ENCODE measurements at places on chromosomes 2 and 18. TPM values are rescaled to one million over a fixed set of nuclear protein-coding genes. Genes with fewer than 3 reads are reported as not detected.

The CNDP2 gene
- total RNA-seq: 65.5 TPM

The XIRP2 gene
- total RNA-seq: under 0.01 TPM

The IL1A gene
- total RNA-seq: not detected

The L3MBTL4 gene
- total RNA-seq: 5.5 TPM

The CD207 gene
- total RNA-seq: not detected

GRCh38 chr18:48948112-48949049 lies 2.4 kb downstream of the SMAD7 start:
- H3K4me1 ChIP-seq: peaks cover 54% of the 10 kb centered on the region
- peak; percentile 63 for DNase-seq
- H3K36me3 ChIP-seq: no peaks in the 10 kb centered on the region
- H3K4me3 ChIP-seq: peak overlapping the region; percentile 79
- peak overlapping the region; percentile 66 for H3K27ac ChIP-seq
- H3K27me3 ChIP-seq: no peaks in the 10 kb centered on the region

DNA sequence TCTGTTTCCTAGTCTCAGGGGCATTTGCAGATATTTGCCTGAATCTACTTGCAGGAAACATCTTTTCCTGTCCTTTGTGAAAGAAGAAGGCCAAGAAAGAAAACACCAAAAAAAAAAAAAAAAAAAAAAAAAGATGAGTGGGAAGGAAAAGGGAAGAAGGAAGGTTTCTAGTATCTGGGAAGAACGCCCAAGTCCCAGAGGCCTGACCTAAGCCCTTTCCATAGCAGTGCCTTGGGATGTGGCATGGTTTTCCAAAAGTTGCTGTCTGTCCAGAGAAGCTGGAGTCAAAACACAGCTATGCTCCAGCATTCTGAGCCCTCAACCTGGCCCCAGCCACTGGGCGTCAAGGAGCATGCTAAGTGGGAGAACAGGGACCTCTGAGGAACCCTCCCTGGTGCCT lies 123.5 kb downstream of the INHBB start:
- H3K27me3 ChIP-seq: no peaks in the 10 kb centered on the region
- H3K36me3 ChIP-seq: no peaks in the 10 kb centered on the region

- peak; percentile 63 for DNase-seq
- H3K4me3 ChIP-seq: no peak overlapping the region
- H3K27me3 ChIP-seq: no peaks in the 10 kb centered on the region
- H3K4me1 ChIP-seq: peaks cover 13% of the 10 kb centered on the region
Measured at GRCh38 chr2:237964578-237965404, 2.0 kb upstream of the UBE2F start.

- no peaks in the 10 kb centered on the region for H3K36me3 ChIP-seq
- H3K27ac ChIP-seq: no peak overlapping the region
- no peaks in the 10 kb centered on the region for H3K4me1 ChIP-seq
- no peak overlapping the region for H3K4me3 ChIP-seq
- no peaks in the 10 kb centered on the region for H3K27me3 ChIP-seq
- no peak for DNase-seq
Measured at GRCh38 chr2:142791335-142791734, 86.1 kb upstream of the KYNU start.

- no peak overlapping the region for H3K4me3 ChIP-seq
- H3K36me3 ChIP-seq: no peaks in the 10 kb centered on the region
- H3K4me1 ChIP-seq: no peaks in the 10 kb centered on the region
- no peak for DNase-seq
Measured at GRCh38 chr2:10530607-10531239, 82.6 kb upstream of the ODC1 start.

DNA sequence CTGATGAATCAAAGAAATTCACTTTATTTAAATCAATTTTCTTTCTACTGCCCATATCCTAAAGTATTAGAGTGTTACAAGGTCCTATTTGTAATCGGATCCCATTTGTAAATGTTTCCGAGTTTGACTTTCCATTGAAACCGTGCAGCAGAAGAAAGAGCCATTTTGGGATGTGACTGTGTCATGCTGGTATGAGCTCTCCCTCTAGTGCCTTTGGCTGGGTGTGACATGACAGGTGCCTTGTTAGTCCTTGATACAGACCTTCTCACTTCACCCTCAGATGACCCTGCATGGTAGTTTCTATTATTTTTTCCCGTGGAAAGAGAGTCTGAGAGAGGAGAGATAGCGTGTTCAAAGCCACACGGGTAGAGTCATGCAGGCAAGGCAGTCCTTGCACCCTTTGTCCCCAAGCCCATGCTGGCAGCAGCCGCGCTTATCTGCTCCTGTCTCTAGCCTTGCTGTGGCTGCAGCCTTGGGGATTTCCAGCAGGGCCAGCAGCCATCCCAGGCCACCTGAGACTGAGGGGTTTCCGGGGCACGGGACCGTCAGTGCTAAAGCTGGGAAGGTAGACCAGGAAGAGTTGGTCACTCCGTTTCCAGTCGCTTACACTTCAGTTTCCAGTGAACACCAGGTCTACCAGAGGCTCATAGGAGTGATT lies 21.4 kb downstream of the CHMP1B start:
- no peaks in the 10 kb centered on the region for H3K36me3 ChIP-seq
- H3K4me1 ChIP-seq: no peaks in the 10 kb centered on the region
- DNase-seq: no peak
- no peak overlapping the region for H3K4me3 ChIP-seq
- no peak overlapping the region for H3K27ac ChIP-seq

DNA sequence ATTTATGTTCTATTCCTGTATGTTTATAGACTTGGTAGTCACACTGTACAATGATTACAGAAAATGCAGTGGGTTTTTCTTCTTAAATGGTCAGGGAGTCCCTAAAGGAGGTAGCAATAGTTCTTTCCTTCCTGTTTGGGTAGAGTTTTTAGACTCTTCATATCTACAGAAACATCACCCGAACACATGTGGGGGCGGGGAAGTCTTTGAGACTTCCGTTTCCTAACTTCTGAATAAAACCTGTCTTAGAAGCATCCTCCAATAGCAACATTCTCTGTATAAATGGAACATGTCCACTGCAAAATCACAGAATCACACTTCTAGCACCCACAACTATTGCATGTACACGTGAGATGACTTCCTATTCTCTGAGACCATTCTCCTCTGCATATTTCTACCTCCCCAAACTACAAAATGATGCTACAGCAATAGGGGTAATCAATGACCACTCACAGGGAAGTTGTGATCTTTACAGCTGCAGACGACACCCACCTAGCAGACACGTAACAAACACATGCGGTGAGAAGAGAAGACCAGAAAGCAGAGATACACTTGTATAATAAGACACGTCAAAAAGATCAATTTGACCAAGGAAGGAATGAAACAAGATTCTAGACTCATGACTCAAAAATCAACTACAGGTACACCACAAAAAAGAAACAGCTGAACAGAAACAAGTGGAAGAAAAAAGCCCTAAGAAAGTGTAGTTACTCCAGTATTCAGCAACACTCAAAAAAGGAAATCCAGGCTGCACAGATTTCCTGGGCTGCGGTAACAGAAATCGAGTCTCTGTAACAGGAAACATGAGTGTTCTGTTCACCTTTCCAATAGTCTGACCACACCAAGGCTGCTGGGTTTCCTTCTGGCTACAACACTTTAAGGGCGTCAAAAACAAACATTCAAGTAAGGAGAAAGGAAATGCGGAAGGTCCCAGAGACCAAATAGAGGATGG lies 120.4 kb downstream of the ZNF516 start:
- H3K27me3 ChIP-seq: no peaks in the 10 kb centered on the region
- H3K36me3 ChIP-seq: peaks cover 13% of the 10 kb centered on the region
- H3K27ac ChIP-seq: no peak overlapping the region
- peaks cover 5% of the 10 kb centered on the region for H3K4me1 ChIP-seq

GRCh38 chr2:9590641-9591040 lies 35.0 kb upstream of the ADAM17 start:
- DNase-seq: no peak
- H3K4me1 ChIP-seq: no peaks in the 10 kb centered on the region
- H3K27me3 ChIP-seq: no peaks in the 10 kb centered on the region
- H3K27ac ChIP-seq: no peak overlapping the region
- no peak overlapping the region for H3K4me3 ChIP-seq

DNA sequence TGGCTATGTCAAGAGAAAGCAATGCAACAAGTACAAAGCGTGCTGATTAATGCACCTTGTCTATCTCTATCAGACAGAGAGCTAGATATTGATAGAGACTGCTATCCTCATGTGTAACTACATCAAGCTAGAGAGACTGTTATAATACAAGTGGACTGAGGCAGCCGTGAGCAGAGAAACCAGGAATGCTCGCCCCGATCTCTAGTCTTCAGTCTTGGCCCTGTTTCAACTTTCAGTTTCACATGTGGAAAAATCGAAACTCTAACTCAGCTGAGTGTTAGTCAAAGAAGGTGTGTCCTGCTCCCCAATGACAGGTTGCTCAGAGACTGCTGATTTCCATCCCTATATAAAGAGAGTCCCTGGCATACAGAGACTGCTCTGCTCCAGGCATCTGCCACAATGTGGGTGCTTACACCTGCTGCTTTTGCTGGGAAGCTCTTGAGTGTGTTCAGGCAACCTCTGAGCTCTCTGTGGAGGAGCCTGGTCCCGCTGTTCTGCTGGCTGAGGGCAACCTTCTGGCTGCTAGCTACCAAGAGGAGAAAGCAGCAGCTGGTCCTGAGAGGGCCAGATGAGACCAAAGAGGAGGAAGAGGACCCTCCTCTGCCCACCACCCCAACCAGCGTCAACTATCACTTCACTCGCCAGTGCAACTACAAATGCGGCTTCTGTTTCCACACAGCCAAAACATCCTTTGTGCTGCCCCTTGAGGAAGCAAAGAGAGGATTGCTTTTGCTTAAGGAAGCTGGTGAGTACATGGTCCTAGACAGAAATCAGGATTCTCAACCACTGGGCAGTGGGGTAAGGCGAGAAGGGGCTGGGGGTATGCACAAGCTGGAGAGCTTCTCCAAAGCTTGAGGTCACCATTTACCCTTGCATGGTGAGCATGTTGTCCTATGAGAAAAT lies at the start of gene RSAD2:
Gene RSAD2 (plus strand): TSS at position 376 of the 903 bp plus-strand sequence. CDS start 24 bp downstream, at position 400.
- H3K36me3 ChIP-seq: no peaks in the 10 kb centered on the region
- no peak for DNase-seq
- H3K27ac ChIP-seq: peak within 1 kb of the TSS; percentile 52
- peaks cover 5% of the 10 kb centered on the region for H3K4me1 ChIP-seq
- peak within 1 kb of the TSS; percentile 85 for H3K4me3 ChIP-seq
- H3K27me3 ChIP-seq: no peaks in the 10 kb centered on the region

DNA sequence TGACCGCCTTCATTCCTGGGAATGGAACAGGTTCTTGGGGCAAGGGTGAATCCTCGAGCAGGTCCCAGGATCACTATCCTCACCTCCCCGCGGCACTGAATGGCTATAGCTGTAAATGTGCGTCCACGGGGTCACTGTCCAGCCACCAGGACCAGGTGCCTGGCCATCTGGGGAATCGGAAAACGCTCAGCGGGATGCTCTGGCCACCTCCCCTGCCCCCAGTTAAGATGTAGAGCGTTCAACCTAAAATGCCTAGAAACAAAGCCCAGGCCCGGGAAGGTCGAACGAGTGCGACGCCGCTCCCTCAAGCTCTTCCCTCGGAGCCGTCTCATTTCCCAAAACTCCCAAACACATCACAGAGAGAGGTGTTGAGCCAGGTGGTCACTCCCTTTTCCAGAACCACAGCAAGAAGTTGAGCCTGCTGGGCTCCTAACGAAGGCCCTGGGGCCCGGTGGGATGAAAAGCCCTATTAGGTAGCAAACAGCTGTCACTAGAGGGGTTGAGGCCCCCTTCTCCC lies 795 bp upstream of the CAPN10 start:
- DNase-seq: no peak
- peak overlapping the region; percentile 85 for H3K27ac ChIP-seq
- H3K4me1 ChIP-seq: peaks cover 18% of the 10 kb centered on the region
- no peaks in the 10 kb centered on the region for H3K27me3 ChIP-seq
- H3K36me3 ChIP-seq: no peaks in the 10 kb centered on the region

DNA sequence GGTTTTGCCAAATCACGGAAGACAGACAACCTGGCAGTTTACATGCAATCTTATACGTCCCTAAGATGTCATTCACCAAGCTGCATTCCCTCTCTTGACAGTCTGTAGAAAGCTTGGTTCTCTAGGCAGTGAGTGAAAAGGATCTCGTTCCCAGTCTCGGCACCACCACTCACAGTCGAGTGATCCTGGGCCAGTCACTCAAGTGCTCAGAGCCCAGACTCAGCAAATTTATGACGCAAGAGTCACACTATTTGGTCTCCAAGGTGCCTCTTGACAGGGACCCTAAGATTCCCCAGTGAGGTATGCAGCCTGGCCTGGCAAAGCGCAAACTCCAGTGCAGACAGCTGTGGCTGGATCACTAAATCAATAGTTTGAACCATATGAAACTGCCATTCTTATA lies 77.9 kb downstream of the EIPR1 start:
- no peaks in the 10 kb centered on the region for H3K27me3 ChIP-seq
- H3K36me3 ChIP-seq: no peaks in the 10 kb centered on the region
- H3K4me3 ChIP-seq: no peak overlapping the region
- no peak overlapping the region for H3K27ac ChIP-seq
- DNase-seq: no peak

DNA sequence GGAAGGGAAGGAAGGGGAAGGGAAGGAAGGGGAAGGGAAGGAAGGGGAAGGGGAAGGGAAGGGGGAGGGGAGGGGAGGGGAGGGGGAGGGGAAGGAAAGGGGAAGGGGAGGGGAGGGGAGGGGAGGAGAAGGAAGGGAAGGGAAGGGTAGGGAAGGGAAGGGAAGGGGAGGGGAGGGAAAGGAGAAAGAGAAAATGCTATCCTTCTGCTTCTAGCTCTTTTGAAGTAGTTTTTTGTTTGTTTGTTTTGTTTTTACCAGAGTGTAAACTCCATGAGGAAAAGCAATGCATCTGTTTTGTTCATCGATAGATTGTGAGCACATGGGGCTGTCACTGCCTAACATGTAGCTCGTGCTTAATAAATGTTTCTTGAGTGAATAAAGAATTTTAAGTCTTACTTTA lies 1592.7 kb upstream of the ACVR2A start:
- no peaks in the 10 kb centered on the region for H3K36me3 ChIP-seq
- no peak overlapping the region for H3K4me3 ChIP-seq
- no peak overlapping the region for H3K27ac ChIP-seq
- peaks cover 2% of the 10 kb centered on the region for H3K4me1 ChIP-seq
- no peaks in the 10 kb centered on the region for H3K27me3 ChIP-seq

DNA sequence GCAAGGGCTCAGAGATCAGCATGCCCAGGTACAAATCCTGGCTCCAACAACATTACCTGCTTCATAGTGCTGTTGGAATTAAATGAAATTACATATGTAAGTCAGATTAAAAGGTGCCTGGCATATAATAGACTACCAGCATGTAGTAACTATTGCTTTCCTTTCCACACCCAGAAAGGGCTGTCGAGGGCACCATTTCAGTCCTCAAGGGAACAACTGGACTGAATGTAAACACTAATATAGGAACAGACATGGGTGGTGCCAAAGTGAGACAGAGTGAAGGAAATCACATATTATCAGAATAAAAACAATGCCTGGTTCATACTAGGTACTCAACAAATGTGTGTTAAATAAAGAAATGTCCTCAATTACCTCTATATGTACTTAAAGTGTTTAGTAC lies 43.3 kb downstream of the FAP start:
- no peaks in the 10 kb centered on the region for H3K27me3 ChIP-seq
- H3K36me3 ChIP-seq: no peaks in the 10 kb centered on the region
- no peak overlapping the region for H3K27ac ChIP-seq
- no peak for DNase-seq
- no peak overlapping the region for H3K4me3 ChIP-seq
- no peaks in the 10 kb centered on the region for H3K4me1 ChIP-seq

GRCh38 chr2:160241251-160242137 lies 41.4 kb upstream of the ITGB6 start:
- H3K4me3 ChIP-seq: no peak overlapping the region
- DNase-seq: no peak
- no peaks in the 10 kb centered on the region for H3K36me3 ChIP-seq
- no peak overlapping the region for H3K27ac ChIP-seq
- H3K27me3 ChIP-seq: no peaks in the 10 kb centered on the region
- no peaks in the 10 kb centered on the region for H3K4me1 ChIP-seq

- no peak overlapping the region for H3K4me3 ChIP-seq
- H3K27ac ChIP-seq: no peak overlapping the region
- no peaks in the 10 kb centered on the region for H3K4me1 ChIP-seq
- DNase-seq: no peak
- H3K36me3 ChIP-seq: no peaks in the 10 kb centered on the region
Measured at GRCh38 chr2:17226941-17227490, 291.2 kb downstream of the RAD51AP2 start.

All from liver (tissue), 10 donors.